Stimulated activated CD8-positive, alpha-beta memory T cell treated with anti-CD3 and anti-CD28 coated beads, Interleukin-12 subunit alpha, Interleukin-12 subunit beta, amount 100 ng/mL, for 4 hours (primary cell): ENCODE measurements at places on chromosomes 3 and 15.

- DNase-seq, result no peak
Measured at GRCh38 chr15:43292375-43293078, 25.8 kb upstream of the TGM5 start.

- DNase-seq, result no peak
Measured at GRCh38 chr3:17798000-17798399, 55.6 kb upstream of the TBC1D5 start.

DNA sequence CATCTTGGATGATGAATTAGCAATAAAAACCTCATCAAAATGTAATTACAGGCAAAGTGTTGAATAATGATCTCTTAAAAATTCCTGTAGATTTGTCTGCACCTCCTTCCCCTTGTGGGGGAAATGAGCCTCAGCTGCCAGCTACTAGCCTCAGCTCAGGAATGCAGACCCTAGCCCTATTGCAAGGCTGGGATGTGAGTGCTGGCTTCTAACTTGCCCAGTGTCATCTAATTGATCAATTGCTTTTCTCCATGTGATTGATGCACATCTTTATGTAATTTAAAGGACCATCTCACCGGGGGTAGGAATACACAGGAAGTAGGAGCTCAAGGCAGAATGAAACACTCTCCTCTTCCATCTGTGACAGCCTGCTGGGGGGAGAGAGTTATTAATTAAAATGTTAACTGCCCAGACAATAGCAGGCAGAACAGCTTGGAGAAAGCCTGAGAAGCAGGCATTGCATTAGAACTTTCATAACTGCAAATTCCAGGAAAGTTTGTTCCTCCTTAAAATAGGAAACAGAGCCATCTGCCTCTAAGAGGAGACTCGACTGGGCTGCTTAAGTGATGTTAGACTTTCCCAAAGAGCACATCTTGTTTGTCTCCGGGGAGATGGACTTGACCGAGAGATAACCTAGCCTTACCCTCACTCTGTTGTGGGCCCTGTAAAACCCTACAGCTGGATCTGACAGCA is 69.6 kb downstream of the LRTM1 start:
- DNase-seq, result no peak

DNA sequence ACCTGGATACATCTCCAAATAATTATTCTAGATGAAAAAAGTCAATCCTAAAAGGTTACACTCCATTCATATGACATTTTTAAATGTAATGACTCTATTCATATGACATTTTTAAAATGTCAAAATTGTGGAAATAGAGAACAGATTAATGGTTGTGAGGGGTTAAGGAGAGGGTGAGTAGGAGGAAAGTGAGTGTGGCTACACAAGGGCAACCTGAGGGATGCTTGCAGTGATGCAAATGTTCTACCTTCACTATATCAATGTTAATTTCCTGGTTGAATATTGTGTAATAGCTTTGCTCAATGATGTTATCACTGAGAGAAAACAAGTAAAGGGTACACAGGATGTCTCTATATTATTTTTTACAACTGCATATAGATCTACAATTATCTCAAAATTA is 54.9 kb upstream of the PXYLP1 start:
- DNase-seq, result no peak

GRCh38 chr3:23209103-23209502 is 6.0 kb downstream of the UBE2E2 start:
- DNase-seq, result no peak

GRCh38 chr3:40088527-40089170 is 220.9 kb upstream of the EIF1B start:
- DNase-seq, result no peak

DNA sequence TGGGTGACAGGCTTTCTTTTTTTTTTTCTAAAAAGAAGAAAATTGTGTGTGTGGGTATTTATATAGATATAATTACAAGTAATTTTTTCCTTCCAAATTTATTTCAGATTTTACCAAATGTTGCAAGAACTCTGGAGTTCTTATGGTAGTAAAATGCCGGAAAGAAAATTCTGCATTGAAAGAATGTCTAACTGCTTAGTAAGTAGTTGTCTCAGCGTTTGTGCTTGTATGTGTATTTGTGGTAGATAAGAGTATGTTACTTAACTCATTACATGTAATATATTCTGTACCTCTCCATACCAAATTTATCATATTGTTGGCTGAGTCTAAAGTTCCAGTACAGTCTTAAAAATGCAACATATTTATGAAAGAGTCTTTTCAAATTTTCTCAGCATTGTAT is 32.3 kb upstream of the ZCWPW2 start:
- no peak for DNase-seq

DNA sequence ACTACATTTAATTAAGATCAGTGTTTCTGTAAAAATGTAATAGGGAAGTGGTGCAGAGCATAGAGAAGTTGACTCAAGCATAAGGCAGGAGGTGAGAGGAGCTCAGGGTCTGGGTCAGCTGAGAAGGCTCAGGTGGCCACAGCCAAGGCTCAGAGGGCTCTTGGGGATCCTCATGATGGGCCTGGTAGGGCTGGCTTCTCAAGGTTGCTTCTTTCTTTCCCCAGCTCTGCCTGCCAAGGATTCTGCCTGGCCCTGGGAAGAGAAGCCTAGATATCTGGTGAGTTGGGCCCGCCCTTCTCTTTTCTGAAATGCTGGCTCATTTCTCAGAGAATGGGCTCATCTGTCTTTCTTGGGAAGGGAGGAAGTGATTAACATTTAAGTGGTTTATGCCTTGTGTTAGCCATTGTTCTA is 6.5 kb downstream of the ZNF589 start:
- no peak for DNase-seq

GRCh38 chr3:71048948-71049347 is 534.6 kb downstream of the FOXP1 start:
- no peak for DNase-seq

- peak; percentile 55 for DNase-seq
Measured at GRCh38 chr15:31365655-31366127, 39.1 kb downstream of the KLF13 start.

DNA sequence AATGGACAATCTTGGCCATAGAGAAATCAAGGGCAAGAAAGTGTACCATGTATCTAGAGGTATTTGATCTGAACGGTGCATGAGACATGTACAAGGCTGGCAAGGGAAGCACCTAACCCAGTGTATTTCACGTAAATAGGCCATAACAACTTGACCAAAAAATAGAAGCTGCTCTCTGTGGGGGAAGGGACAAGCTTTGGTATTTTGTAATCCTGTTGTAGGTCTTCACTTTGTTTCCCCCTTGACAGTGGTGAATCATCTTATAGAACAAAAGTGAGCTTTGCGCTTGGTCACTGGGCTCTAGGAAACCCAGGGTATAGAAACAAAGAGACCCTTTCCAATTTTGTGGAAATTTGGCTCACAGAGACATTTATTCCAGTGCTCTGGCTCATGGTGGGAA is 21.0 kb downstream of the LARS2 start:
- no peak for DNase-seq

- DNase-seq, result no peak
Measured at GRCh38 chr3:72474775-72475174, 373.5 kb downstream of the SHQ1 start.

GRCh38 chr3:9666704-9667445 is 17.6 kb downstream of the MTMR14 start:
- no peak for DNase-seq

- DNase-seq, result no peak
Measured at GRCh38 chr15:87628311-87628710, 628.2 kb downstream of the NTRK3 start.

DNA sequence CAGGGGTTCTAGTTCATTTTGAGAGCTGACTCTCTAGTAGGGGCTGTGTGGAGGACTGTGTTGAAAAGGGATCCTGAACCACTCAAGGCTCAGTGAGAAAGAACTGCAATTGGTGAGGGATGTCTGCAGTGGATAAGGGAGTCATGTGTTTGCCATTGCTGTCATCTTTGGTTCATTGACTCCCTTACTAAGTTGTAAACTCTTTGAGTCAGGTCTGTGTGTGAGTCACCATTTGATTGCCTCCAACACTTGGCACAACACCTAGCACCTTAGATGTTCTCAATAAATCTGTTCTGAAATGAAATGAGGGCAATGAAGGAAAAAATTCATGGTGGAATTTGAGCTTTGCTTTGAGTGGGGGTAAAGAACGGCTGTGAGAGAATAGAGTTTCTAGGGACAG is 51.7 kb downstream of the PLS1 start:
- no peak for DNase-seq

- DNase-seq, result no peak
Measured at GRCh38 chr3:115161866-115162265, 14.8 kb upstream of the ZBTB20 start.

- no peak for DNase-seq
Measured at GRCh38 chr3:184636741-184637316, 75.0 kb downstream of the MAGEF1 start.

DNA sequence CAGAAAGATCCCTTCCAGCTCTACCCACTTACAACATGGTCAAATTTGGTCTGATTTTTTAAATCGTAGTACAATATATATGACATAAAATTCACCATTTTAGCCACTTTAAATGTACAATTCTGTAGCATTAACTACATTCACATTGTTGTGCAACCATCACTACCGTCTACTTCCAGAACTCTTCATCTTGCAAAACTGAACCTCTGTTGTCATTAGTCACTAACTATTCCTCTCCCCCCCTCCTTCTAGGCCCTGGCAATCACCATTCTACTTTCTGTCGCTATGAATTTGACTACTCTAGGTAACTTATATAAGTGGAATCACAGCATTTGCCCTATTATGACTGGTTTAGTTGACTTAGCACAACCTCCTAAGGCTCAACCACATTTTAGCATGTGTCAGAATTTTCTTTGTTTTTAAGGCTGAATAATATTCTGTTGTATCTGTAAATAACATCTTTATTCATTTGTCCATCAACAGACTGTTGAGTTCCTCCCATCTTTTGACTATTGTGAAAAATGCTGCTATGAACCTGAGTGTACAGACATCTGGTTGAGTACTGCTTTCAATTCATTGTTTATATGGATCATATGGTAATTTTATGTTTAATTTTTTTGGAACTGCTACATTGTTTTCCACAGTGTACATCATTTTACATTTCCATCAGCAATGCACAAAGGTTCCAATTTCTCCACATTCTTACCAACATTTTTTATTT is 35.5 kb upstream of the CCR2 start:
- no peak for DNase-seq

DNA sequence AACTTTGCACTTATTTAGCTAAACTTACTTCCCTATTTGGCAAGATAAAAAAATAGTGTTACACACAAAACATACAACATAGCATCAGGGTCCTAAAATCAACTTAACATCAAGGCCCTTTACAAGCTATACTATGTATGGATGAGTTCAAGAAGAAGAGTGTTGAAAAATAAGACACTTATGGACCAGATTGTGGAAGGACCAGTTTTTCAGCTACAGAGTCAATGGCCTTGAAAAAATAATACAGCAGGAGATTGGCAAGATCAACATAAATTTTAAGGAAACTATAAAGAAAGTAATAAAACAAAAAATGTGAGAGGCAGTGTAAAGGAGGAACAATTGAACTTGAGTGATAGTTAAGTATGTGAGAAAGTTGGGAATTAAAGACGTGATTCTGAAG is 66.3 kb upstream of the BBX start:
- DNase-seq, result no peak

- DNase-seq, result no peak
Measured at GRCh38 chr3:17585394-17586325, 156.8 kb downstream of the TBC1D5 start.

GRCh38 chr15:70698426-70698825 is 64.9 kb downstream of the UACA start:
- no peak for DNase-seq

DNA sequence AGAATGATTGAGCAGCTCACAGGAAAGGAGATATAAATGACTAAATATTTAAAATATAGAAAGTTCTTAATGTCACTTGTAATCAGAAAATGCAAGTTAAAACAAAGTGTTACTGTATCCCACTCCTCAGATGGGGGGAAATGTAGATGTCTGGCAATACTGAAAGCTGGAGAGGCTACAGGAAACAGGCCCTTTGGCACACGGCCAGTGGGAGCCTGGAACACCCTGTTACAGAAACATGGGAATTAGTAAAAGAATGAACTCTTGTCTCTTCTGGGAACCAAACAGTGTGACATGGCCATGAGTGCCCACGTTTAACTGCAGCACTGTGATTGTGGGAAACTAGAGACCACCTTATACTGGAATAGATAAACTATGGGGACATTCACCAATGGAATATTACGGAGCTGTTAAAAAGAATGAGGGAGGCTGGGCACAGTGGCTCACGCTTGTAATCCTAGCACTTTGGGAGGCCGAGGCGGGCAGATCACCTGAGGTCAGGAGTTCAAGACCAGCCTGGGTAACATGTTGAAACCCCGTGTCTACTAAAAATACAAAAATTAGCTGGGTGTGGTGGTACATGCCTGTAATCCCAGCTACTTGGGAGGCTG is 50.2 kb downstream of the CDCP1 start:
- DNase-seq, result no peak
